ENCODE measurements at places on chromosomes 13 and 19. TPM values are rescaled to one million over a fixed set of nuclear protein-coding genes. Genes with fewer than 3 reads are reported as not detected.

GFY gene
- total RNA-seq, result not detected

CABP5 gene
- not detected for total RNA-seq

DNA sequence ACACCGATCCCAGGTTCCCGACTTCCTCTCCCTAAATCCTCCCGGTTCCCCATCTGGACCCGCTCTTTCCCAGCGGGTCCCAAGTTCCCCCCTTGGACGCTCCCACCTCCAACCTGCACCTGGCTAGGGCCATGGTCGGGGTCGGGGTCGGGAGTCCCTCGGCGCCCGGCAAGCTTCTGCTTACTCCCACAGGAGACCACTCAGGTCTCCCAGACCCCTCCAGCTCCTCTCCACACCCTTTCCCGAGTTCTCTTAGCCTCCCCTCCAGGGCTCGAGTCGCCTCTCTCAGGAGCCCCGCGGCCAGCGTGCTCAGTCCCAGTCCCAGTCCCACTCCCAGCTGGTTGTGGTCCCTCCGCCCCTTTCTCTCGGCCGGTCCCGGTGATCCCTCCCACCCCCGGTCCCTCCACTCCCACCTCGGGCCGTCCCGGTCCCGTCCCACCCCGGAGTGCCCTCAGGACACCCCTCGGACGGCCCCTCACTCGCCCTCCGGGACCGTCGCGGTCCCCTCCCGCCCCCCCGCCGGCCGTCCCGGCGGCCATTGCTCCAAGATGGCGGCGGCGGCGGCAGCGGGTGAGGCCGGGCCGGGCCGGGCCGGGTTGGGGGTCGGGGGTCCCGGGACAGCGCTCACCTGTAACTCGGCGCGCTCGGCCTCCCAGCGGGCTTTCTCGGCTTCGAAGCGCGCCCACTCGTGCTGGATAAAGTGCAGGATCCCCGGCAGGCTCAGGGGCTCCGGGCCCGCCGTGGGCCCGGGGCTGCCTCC lies at the start of gene FKRP:
FKRP (plus strand) TSS at position 537 of the 760 bp plus-strand sequence. CDS start 9,394 bp downstream, outside the sequence.
- no peak for DNase-seq
- H3K27ac ChIP-seq, result peak within 1 kb of the TSS; percentile 78
- no peaks in the 10 kb centered on the region for H3K27me3 ChIP-seq

KLF1 gene
- total RNA-seq, result not detected

TEX29 gene
- not detected for total RNA-seq

DNA sequence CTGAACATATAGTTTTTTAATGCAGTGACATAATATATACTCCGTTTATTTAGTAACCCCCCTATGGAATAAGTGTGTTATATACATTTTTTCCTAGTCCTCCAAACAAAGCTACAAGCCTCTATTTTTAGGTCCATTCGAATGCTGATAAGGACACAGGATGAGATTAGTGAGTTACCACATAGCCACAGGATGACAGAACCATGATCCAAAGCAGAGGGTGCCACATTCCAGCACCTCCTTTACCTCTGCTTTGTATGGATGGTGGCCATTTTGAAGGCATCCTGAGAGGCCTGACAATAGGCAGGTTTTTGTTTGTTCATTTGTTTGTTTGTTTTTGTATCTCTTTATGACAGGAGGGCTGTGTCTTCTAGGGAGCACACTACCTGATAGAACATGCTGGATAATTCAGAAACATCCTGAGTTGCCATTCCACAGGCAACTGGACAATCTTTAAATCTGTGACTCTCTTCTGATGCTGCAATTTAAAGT lies 186.3 kb downstream of the MTUS2 start:
- DNase-seq, result no peak
- H3K27me3 ChIP-seq, result peaks cover 5% of the 10 kb centered on the region

DNA sequence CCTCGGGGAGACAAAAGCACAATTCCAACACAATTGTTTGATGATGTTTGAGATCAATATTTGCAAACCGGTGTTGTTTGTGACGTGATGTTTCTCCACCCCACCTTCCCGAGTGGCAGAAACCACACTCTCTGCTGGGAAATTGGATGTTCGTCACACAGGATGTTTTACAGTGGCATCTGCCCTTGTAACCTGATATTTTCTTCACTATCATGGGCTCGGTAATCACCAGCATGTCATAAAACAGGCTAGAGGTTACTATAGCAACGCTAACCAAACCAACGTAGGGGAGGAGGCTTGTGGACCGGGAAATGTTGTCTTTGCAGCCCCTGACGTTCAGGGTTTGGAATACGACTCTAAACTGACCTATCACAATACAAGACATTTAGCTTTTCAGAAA lies 454.5 kb downstream of the IRS2 start:
- H3K36me3 ChIP-seq, result no peaks in the 10 kb centered on the region
- H3K4me1 ChIP-seq, result peaks cover 23% of the 10 kb centered on the region
- DNase-seq, result no peak
- no peak overlapping the region for H3K27ac ChIP-seq

DNA sequence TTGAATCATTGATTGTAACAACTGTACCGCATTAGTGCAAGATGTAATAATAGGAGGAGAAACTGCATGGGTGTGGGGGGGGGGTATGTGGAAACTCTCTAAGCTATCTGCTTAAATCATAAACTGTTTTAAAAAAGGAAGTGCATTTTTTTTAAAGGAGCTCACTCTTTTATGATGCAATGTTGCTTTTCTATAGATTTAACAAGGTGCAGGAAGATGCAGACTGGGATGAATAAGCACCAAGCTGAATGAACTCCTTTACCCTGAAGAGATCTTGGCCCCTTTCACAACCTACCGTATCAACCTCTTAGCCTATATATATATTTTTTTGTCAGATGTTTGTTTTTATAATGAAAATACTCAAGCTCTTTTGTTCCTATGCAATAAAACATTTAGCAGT lies 95.9 kb downstream of the AKAP11 start:
- H3K4me3 ChIP-seq, result no peak overlapping the region

KLK13 gene
- not detected for total RNA-seq

DNA sequence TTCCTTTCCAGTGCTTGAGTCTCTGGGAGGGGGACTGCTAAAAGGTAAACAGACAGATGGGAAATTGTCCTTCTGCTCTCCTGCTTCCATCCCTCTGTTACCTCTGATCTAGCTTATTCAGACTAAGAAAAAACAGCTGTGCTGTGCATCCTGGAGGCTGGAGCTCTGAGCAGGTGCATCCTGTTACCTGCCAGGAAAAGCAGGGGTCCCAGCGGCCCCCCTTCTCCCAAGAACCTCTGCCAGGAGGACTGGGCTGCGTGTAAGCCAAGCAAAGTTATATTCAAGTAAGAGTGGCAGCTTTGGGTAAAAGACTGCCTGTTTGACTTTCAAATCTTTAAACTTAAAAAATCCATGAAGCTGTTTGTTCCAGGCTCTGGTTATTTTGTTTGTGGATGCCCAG lies 75.1 kb downstream of the C13orf42 start:
- H3K27me3 ChIP-seq, result peaks cover 28% of the 10 kb centered on the region
- H3K4me1 ChIP-seq, result no peaks in the 10 kb centered on the region
- DNase-seq, result peak; percentile 42
- no peak overlapping the region for H3K4me3 ChIP-seq

- DNase-seq, result no peak
- peaks cover 20% of the 10 kb centered on the region for H3K4me1 ChIP-seq
- H3K27ac ChIP-seq, result no peak overlapping the region
- no peaks in the 10 kb centered on the region for H3K36me3 ChIP-seq
Observed at GRCh38 chr13:105920370-105920769, 615.1 kb downstream of the EFNB2 start.

CLIP3 gene
- total RNA-seq, result 78.3 TPM

DNA sequence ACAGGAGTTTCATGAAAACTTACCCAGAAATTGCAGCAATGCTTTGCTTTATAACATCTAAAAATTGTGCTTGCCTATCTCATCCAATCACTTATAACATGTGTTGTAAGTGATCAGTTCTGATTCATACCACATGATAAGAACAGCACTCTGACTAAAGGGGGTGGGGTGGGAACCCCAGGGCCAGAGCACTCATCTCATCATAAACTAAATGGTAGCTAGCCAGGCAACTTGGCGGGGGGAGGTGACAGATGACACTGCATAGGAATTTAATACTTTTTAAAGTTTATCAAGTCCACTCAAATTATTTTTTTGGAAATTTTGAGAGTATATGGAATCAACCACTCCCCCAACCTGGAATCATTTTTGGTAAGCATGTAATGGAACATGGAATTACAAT lies 42.1 kb downstream of the FOXO1 start:
- no peak overlapping the region for H3K27ac ChIP-seq
- DNase-seq, result no peak
- peaks cover 29% of the 10 kb centered on the region for H3K4me1 ChIP-seq
- H3K4me3 ChIP-seq, result no peak overlapping the region

- DNase-seq, result no peak
- H3K4me3 ChIP-seq, result peak overlapping the region; percentile 99
- no peaks in the 10 kb centered on the region for H3K27me3 ChIP-seq
- H3K36me3 ChIP-seq, result peaks cover 10% of the 10 kb centered on the region
Observed at GRCh38 chr19:39413272-39413910, 922 bp downstream of the PLEKHG2 start.

DNA sequence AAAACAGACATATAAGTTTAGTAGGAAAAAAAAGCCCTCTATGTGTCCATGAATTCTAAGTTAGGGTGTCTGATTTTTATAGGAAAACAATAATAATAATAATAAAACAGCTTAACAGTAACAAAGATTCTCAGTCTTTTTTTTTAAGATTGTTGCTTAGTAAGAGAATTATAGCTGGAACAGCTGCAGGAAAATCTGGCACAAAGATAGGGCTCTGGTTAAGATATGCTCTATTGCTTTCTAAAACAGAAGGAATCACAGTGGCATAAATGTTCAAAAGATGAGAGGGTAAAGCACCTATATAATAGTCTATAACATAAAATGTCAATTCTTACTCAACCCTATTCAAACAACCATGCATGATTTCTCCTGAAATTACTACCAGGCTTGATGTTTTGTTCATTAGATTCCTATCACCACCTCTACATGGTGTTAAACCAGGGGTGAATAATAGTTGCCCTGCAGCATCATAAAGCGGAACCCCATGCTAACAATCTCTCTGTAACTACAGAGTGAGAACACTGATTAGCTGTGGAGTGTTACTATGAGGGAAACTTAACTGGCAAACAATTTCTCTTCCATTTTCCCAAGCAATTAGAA lies 541.4 kb upstream of the MIR17HG start:
- no peaks in the 10 kb centered on the region for H3K36me3 ChIP-seq
- H3K27me3 ChIP-seq, result no peaks in the 10 kb centered on the region
- H3K4me3 ChIP-seq, result no peak overlapping the region
- no peak overlapping the region for H3K27ac ChIP-seq

DNA sequence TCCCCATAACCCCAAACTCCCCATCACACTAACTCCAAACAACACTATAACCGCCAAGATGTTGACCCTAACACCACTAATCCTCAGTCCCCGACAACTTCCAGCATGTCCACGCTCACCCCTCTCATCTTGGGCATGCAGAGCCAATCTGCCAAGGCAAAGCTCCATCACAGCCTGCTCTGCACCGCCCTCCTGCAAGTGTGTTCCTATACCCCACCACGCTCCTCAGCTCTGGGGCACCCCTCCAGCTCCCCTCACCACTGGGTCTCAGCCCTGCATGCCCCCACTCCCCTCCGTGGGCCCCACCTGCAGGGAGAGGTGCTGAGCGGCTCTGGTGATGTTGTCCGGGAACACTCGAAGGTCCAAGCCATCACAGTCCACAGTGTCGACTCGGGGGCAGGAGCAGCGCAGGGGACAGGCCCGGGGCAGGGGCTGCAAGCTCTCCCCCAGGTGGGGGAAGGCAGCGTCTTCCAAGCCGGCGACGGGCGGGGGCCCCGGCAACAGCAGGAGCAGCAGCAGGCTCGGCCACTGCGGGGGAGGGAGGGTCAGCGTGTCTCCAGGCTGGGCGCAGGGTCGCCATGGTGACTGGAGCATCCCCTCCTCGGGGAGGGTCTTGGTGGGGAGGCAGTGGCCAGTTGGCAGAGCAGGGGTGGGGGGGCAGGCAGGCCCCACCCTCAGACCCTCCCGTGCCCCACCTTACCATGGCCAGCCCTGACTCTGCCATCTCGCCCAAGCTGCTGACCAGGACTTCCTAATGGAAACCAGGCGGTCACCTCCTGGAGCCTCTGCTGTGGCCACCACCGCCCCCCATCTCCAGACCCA lies 527 bp downstream of the PODNL1 start:
- no peak overlapping the region for H3K4me3 ChIP-seq
- peaks cover 3% of the 10 kb centered on the region for H3K4me1 ChIP-seq
- DNase-seq, result no peak
- peaks cover 2% of the 10 kb centered on the region for H3K27me3 ChIP-seq
- no peak overlapping the region for H3K27ac ChIP-seq

DNA sequence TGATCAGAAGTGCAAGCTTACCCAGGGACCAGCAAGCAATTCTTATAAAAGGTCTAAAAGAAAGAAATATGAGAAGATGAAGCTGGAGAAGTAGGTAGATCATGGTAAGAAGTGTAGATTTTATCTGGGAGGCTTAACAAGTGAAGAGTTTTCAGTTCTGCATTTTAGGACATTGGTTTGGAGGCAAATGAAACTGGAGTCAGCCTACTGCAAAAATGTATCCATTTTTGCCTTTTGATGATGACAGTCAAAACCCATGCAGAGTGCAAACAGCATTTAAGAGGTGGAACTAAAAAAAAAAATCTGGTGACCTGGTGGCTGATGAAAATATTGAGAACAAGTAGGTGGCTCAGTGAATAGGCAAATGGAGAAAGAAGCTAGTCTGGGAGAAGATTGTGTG lies 216.9 kb downstream of the DNAJC15 start:
- no peaks in the 10 kb centered on the region for H3K36me3 ChIP-seq
- H3K4me1 ChIP-seq, result peaks cover 52% of the 10 kb centered on the region
- DNase-seq, result no peak
- no peaks in the 10 kb centered on the region for H3K27me3 ChIP-seq

- no peak overlapping the region for H3K27ac ChIP-seq
- no peak for DNase-seq
- no peak overlapping the region for H3K4me3 ChIP-seq
- H3K36me3 ChIP-seq, result no peaks in the 10 kb centered on the region
- peaks cover 22% of the 10 kb centered on the region for H3K4me1 ChIP-seq
- H3K27me3 ChIP-seq, result no peaks in the 10 kb centered on the region
Observed at GRCh38 chr19:28472843-28473242, 740.1 kb downstream of the UQCRFS1 start.

NLRP4 gene
- total RNA-seq, result not detected

GRCh38 chr19:12912571-12912970 lies 6.5 kb downstream of the SYCE2 start:
- H3K27ac ChIP-seq, result no peak overlapping the region
- DNase-seq, result no peak
- no peak overlapping the region for H3K4me3 ChIP-seq
- H3K36me3 ChIP-seq, result no peaks in the 10 kb centered on the region
- H3K27me3 ChIP-seq, result peaks cover 12% of the 10 kb centered on the region
- H3K4me1 ChIP-seq, result peaks cover 5% of the 10 kb centered on the region

- no peaks in the 10 kb centered on the region for H3K36me3 ChIP-seq
- DNase-seq, result no peak
- peak overlapping the region; percentile 33 for H3K27ac ChIP-seq
- H3K4me3 ChIP-seq, result no peak overlapping the region
Observed at GRCh38 chr13:37884026-37884425, 14.5 kb upstream of the TRPC4 start.

DNA sequence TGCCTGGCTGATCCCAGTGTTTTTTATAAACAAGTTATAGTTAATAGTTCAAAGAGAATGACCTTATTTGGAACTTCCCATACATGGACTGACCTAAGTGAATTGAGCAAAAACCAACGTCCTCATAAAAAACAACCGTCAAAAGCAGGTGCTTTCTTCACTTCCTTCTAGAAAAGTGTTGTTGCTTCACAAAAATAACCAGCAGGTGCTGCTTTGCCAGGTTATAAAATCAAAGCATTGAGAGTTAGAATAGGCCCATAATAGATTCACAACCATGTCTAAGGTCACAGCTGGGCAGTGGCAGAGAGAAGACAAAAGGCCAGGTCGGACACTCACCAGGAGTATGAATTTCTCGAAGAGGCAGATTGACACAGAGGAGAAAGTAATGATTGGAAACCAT lies 9.5 kb downstream of the RUBCNL start:
- H3K27me3 ChIP-seq, result no peaks in the 10 kb centered on the region
- H3K36me3 ChIP-seq, result no peaks in the 10 kb centered on the region
- no peak overlapping the region for H3K4me3 ChIP-seq
- no peak overlapping the region for H3K27ac ChIP-seq
- no peaks in the 10 kb centered on the region for H3K4me1 ChIP-seq
